ENCODE measurements at places on chromosomes 4 and X. TPM values are rescaled to one million over a fixed set of nuclear protein-coding genes. Genes with fewer than 3 reads are reported as not detected.

The PAGE1 gene
- not detected for total RNA-seq

The MAGEA8 gene
- not detected for total RNA-seq

The OTUD6A gene
- not detected for total RNA-seq

The RADX gene
- 1.0 TPM for total RNA-seq

The NPY1R gene
- 9.9 TPM for total RNA-seq

The FRMPD3 gene
- total RNA-seq = under 0.01 TPM

The CYTL1 gene
- total RNA-seq = 2.1 TPM

The PPBP gene
- total RNA-seq = 15.1 TPM

The SRPX2 gene
- 13.0 TPM for total RNA-seq

The ARX gene
- total RNA-seq = 0.52 TPM

The CHRDL1 gene
- 12.5 TPM for total RNA-seq

The NAP1L2 gene
- 0.52 TPM for total RNA-seq

The TEX11 gene
- not detected for total RNA-seq

The TEX13C gene
- total RNA-seq = not detected

The LGI2 gene
- 1.6 TPM for total RNA-seq

The FAAH2 gene
- not detected for total RNA-seq

The CRLF2 gene
- 0.52 TPM for total RNA-seq

The MAML3 gene
- total RNA-seq = 3.1 TPM

The SSX4B gene
- total RNA-seq = not detected

The ERAS gene
- not detected for total RNA-seq

The EXOC1L gene
- 2.6 TPM for total RNA-seq

The MAGEC2 gene
- total RNA-seq = not detected

The MAGEH1 gene
- 41.8 TPM for total RNA-seq

The TEC gene
- 0.52 TPM for total RNA-seq

The ALPK1 gene
- total RNA-seq = 9.4 TPM

The UGT2B10 gene
- total RNA-seq = 0.52 TPM

The SOX3 gene
- not detected for total RNA-seq

The TRIM75 gene
- total RNA-seq = under 0.01 TPM
